ENCODE measurements at places on chromosomes 11 and 22.

DNA sequence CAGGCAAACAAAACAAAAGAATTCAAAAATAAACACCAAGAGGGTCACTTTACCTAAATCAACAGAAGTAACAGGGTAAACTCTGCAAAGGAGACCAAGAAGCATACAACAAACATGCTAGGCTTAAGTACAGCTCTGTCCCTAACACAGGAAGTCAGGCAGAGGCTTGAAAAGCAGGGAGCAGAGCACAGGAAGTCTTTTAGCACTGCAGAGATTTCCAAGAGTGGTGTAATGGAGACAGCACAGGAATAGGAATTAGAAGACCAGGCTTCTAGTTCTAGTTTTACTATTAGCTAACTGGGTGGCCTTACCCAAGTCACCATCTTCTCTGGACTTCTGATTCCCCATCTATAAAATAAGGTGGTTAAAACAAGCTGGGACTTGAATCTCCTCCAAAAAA lies 1.9 kb downstream of the RBFOX2 start:
- peak; percentile 49 for DNase-seq

- DNase-seq: no peak
These were observed 912 bp downstream of the KREMEN1 start for GRCh38 chr22:29073618-29074275.

DNA sequence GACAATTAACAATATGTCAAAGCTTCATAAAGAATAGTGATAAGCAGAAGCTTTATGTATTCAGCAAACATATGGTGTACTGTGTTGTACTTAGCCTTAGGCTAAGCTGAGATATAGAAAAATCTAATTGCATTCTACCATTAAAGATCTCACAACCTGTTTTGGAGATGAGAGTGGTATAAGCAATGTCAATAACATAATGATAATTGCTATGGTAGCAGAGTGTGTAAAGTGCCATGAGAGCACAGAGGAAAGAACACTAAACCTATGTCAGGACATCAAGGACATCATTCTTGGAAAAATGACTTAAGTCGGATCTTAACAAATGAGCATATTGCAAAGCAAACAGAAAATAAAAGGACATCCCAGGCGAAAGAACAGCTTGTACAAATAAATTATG lies 28.6 kb upstream of the ANGPTL5 start:
- DNase-seq: no peak

DNA sequence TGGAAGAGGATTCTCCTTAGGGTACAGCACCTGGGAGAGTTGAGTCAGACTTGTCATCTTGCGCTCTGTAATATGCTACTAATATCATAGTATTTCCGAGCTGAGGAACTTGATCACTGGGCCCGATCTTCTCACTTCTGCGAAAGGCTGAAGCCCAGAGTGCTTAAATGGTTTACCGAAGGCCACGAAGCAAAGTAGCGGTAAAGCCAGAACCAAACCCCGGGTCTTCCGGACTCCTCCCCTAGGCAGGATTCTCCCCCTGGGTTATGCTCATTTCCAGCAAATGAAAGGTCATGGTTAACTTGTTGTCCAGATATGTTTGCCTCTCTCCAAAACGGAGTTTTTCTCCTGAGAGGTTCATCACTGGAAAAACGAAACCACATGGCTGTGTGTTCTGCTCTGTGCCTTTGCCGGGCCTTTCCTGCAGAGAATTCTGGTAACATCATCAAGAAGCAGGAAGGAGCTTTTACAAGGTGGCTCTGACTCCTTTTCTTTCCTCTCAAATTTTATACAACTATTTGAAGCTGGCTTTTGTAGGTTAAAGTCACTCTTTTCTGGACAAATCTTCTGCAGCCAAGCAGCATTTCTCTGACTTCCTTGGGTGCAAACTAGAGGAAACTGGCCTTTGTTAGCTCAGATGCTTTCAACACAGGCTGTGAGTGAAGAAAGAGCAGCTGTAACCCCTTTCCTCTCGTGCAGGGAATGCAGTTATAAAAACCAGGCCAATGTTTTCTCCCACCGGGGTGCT lies 35.5 kb downstream of the UBASH3B start:
- no peak for DNase-seq

DNA sequence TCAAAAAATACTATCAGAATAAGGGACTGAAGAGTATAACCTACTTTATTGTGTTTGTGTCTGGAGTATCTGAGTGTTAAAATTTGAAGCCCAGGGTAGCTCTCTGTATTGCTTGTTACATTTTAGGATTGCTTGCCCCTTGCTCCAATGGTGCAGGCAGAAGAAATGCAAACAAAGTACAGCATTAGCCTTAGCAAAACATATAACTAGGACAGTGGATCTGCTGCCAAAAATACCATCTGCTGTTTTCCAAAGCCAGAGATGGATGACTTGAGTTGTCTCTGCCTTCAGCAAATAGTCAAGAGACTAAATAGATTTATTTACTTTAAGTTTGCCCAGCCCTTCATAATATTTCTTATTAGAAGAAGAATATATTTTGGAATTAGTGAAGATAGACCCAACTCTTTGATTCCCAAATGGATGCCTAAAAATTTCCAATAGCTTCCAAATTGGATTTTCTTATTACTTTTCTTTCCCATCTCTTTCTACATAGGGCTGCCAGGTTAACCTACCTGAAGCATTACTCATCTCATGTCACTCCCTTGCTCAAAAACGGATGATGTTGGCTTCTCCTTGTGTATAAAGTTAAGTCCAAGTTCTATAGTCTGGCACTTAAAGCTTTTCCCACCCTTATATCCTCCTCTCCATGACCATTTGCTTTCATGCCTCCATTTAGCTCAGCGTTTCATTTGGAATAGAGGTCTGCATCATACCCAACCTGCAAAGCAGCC lies 66.3 kb downstream of the LDLRAD3 start:
- no peak for DNase-seq

DNA sequence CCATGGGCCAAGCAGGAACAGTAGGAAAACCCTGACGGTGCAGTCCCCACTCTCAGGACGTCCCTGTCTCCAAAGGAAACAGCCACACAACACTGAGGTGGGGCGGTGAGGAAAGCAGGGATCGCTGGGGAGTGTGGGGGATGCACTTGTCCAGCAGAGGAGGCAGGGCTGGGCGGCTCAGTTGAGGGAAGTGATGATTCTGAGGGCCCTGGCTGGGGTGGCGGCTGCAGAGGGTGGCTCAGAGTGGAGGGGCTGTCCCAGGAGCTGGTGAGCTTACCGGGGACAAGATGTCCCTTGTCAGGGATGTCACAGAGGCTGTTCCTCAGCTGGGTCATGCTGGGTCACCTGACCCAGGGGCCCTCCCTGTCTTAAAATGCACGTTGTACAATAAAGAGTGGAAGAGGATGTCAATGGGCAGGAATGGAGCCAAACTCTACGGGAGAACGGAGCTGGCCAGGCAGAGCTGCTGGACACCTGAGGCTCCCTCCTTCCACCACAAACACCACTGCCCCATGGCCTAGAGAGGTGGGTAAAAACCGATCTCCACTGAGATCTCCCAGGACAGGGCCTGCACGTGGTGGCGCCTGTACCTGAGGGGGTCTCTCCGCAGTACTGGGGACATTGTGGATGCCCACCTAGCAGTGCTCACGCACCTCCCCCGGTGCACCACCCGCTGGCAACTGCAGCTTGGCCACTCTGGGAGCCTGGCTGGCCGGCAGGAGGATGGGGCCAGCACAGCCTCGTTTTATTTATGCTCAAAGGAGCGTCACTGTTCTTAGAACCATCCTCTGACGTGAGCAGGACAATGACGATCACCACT lies 9.7 kb upstream of the EFCAB6 start:
- DNase-seq: no peak

- DNase-seq: no peak
These were observed 200.3 kb downstream of the C11orf91 start for GRCh38 chr11:33500332-33500731.

DNA sequence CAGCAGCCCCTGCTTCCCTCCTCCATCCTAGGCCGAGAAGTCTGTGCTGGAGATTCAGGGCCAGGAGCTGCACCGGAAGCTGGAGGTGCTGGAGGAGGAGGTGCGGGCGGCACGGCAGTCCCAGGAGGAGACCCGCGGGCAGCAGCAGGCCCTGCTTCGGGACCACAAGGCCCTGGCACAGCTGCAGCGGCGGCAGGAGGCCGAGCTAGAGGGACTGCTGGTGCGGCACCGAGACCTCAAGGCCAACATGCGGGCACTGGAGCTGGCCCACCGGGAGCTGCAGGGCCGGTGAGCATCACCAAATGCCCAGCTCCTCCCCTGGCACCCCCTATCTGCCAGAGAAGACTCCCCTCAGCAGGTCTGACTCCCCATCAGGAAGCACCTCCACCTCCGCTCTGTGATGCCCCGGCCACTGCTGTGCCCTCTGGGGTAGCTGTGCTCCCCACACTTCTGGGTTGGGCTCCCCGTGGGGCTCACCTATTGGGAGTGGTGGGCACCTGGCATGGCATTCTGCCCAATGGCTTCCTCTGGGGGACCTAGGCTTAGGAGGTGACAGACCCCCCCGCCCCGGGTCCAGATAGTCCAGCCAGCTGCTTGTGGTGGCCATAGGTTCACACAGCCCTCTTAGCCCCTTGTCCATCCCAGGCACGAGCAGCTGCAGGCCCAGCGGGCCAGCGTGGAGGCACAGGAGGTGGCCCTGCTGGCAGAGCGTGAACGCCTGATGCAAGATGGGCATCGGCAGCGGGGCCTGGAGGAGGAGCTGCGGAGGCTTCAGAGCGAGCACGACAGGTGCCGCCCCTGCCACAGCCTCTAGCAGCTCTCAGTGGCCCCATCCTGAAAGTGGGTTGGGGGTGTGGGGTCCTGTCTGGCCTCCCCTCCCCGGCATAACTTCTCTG lies 6.6 kb upstream of the RPS6KA4 start:
- DNase-seq: no peak
